Neural progenitor cell (in vitro differentiated cells): ENCODE measurements at places on chromosomes 3 and 15. TPM values are rescaled to one million over a fixed set of nuclear protein-coding genes. Genes with fewer than 3 reads are reported as not detected.

The RTP4 gene
- not detected in 2 replicates for total RNA-seq

- DNase-seq: no peak
These were observed 396 bp downstream of the PLA2G4D start for GRCh38 chr15:42093966-42094365.

GRCh38 chr3:194946091-194946490 lies 260.4 kb downstream of the FAM43A start:
- DNase-seq: no peak

DNA sequence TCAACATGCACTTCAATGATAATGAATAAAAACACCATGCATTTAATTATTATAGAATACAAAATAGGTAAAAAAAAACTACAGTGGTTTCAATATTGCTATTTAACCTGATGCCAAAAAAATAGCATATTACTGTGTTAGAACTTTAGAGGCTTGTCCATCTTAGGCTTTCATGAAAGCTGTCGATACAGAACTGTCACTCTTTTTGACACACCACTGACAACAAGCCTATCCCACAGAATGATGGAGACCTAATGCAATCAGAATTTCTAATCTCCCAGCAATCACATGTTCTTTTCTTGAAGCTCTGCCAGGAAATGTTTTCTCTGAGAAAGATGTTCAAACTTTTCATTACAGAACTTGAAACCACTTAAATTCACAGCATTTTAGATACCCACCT lies 490.3 kb upstream of the EPHA6 start:
- DNase-seq: no peak

DNA sequence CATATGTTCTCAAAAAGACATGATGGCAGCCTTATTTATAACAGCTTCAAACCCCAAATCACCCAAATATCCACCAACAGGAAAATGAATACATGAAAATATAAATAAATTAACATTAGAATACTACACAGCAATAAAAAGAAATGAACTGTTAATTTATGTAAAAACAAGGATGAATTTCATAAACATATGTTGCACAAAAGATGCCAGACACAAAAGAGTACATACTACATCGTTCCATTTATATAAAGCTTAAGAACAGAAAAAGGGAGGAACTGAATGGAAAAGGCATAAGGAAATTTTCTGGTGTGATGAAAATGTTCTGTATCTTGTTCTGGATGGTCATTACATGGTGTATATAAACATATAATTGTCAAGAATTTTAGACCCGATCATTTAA lies 69.9 kb upstream of the TUSC7 start:
- no peak for DNase-seq
